Muscle of back (tissue), 13 donors: ENCODE measurements at places on chromosomes 11 and 22.

DNA sequence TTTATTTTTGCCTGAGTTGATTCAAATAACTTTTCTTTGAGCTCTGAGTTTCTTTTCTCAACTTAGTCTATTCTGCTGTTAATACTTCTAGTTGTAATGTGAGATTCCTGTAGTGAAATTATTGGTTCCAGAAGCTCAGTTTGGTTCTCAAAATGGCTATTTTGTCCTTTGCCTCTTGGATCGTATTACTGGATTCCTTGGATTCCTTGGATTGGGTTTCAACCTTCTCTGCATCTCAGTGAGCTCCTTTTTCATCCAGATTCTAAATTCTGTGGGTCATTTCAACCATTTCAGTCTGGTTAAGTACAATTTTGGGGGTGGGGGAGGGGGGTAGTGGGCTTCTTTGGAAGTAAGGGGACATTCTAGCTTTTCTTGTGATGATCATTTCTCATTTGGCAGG is 341.1 kb upstream of the CNTN5 start:
- DNase-seq = no peak

GRCh38 chr11:83990160-83990733 is 704.1 kb upstream of the CCDC90B start:
- DNase-seq = no peak

DNA sequence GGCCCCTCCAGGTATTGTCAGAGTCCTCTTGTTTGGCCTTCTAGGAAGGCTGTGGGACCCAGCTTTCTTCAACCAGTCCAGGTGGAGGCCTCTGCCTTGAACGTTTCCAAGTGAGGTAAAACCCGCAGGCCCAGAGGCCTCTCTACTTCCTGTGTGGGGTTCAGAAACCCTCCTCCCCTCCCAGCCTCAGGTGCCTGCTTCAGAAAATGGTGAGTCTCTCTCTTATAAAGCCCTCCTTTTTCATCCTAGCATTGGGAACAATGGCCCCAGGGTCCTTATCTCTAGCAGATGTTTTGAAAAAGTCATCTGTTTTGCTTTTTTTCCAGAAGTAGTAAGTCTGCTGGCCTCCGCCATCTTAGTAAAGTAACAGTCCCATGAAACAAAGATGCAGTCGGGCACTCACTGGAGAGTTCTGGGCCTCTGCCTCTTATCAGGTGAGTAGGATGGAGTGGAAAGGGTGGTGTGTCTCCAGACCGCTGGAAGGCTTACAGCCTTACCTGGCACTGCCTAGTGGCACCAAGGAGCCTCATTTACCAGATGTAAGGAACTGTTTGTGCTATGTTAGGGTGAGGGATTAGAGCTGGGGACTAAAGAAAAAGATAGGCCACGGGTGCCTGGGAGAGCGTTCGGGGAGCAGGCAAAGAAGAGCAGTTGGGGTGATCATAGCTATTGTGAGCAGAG is at the start of gene CD3E:
TSS of gene CD3E (plus strand) at position 163 of the 681 bp plus-strand sequence. CDS start at position 386, 223 bp downstream.
- no peak for DNase-seq

DNA sequence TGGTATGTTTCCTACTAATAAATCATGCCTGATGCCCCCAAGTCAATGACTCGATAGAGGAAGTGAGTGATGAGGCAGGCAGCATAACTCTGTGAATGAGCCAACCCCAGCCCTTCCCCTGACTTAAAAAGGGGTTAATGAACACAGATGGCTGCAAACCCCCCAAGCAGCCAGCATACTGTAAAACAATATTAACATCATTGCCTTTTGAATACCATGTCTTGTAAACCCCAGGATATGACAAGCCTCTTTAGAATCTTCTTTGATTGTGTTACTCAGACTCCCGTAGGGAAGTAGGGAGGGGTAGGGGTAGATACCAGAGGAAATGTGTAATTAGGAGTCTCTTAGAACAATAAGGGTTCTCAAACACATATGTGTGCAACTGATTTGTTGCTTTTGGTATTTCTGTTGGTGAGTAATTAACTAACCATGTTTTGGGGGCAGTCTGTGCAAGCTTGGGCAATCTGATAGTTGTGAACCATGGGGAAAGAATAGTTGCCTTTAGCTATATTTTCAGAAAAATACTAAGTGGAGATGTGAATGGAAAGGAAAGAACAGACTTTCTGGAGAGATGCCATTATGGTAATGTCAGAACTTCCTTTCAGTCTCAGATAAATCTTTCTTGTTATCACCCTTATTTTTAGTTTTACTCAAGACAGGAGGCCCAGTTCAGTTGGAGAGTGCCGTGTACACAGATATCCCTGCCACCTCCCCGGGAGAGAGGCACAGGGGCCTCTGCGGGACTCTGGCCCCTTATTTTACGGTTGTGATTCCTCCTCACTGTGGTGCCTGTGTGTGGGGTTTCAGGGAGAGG is 701.8 kb downstream of the NTM start:
- peak; percentile 80 for DNase-seq
